Stimulated activated naive B cell treated with anti-CD40 and anti-IgM and Interleukin-4, amounts not matched to agents 10 μg/mL and 1 μg/mL and 100 μg/mL, for 72 hours (primary cell): ENCODE measurements at places on chromosomes 13 and 19.

GRCh38 chr13:93399212-93399611 is 172.6 kb downstream of the GPC6 start:
- H3K4me3 ChIP-seq, result no peak overlapping the region
- no peaks in the 10 kb centered on the region for H3K36me3 ChIP-seq
- no peaks in the 10 kb centered on the region for H3K27me3 ChIP-seq
- DNase-seq, result no peak
- no peak overlapping the region for H3K27ac ChIP-seq
- H3K4me1 ChIP-seq, result no peaks in the 10 kb centered on the region

DNA sequence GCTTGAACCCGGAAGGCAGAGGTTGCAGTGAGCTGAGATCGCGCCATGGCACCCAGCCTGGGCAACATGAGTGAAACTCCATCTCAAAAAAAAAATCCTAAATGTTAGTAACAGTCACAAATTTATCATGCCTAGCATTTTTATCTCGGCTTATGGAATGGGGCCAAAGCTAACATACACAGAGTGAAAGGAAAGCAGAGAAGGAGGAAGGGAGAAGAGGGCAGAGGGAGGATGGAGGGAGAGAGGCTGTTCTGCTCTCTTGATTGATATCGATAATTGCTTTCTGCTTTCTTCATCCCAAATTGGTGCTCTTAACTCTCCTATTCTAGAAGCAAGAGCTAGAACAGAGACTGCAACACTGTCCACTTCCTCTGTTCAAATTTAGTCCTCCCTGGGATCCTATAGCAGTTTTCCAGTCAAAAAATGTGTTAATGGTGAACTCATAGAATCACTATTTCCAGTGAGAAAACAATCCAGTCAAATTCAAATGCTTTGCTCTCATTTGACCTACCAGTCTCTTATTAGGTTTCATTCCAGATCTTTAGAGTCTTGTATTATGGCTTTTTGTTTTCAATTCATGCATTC is 15.8 kb upstream of the TUBGCP3 start:
- H3K4me1 ChIP-seq, result no peaks in the 10 kb centered on the region
- DNase-seq, result no peak
- H3K27me3 ChIP-seq, result peaks cover 12% of the 10 kb centered on the region
- H3K36me3 ChIP-seq, result no peaks in the 10 kb centered on the region
- no peak overlapping the region for H3K4me3 ChIP-seq

DNA sequence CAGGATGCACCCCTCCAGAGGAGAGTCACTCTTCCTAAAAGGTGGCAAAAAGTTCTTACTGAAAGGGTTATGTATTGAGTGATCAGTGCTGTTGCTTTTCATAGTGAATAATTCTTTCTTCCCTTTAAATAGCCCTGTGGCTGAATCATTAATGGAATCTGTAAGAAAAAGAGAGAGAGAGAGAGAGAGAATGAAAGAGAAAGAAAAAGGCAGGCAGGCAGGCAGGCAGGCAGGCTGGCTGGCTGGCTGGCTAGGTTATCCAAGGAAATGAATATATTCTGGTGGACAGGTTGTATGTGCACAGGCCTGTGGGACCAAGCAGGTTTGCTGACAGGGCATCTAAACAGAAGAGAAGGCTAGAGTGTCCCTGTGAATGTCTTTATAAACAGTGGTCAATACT is 100.5 kb downstream of the DLEU7 start:
- H3K27me3 ChIP-seq, result no peaks in the 10 kb centered on the region
- no peak for DNase-seq
- H3K36me3 ChIP-seq, result no peaks in the 10 kb centered on the region
- no peak overlapping the region for H3K27ac ChIP-seq

DNA sequence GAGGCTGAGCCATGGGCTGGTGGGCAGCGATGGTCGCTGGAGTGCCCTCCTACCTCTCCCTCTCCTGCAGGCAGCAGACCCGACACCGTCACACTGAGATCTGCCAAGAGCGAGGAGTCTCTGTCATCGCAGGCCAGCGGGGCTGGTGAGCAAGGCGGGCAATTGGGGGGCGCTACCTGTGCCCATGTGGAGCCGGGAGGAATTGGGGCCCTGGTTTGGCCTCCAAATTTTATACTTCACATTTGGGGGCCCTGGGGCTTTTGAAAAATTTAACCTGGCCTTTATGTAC is 9.9 kb downstream of the ARHGAP33 start:
- H3K27me3 ChIP-seq, result no peaks in the 10 kb centered on the region
- H3K4me3 ChIP-seq, result no peak overlapping the region
- no peaks in the 10 kb centered on the region for H3K36me3 ChIP-seq
- no peak overlapping the region for H3K27ac ChIP-seq
- H3K4me1 ChIP-seq, result peaks cover 4% of the 10 kb centered on the region
- no peak for DNase-seq

DNA sequence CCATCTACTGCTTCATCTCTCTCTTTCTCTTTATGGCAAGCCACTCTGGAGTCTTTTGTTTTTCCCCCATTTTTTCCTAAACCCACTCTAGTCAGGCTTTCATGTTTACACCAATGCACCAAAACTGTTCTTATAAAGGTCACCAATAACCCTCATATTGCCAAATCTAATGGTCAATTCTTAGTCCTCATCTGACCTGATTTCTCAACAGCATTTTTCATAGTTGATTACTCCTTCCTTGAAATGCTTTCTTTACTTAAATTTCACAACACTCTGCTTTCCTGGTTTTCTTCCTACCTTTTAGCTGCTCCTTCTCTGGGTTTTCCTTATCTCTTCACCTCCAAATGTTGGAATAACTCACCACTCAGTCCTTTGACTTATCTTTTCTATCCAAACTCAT is 47.9 kb downstream of the MICU2 start:
- no peaks in the 10 kb centered on the region for H3K27me3 ChIP-seq
- H3K27ac ChIP-seq, result no peak overlapping the region
- DNase-seq, result no peak
- peaks cover 28% of the 10 kb centered on the region for H3K4me1 ChIP-seq
- H3K4me3 ChIP-seq, result no peak overlapping the region

DNA sequence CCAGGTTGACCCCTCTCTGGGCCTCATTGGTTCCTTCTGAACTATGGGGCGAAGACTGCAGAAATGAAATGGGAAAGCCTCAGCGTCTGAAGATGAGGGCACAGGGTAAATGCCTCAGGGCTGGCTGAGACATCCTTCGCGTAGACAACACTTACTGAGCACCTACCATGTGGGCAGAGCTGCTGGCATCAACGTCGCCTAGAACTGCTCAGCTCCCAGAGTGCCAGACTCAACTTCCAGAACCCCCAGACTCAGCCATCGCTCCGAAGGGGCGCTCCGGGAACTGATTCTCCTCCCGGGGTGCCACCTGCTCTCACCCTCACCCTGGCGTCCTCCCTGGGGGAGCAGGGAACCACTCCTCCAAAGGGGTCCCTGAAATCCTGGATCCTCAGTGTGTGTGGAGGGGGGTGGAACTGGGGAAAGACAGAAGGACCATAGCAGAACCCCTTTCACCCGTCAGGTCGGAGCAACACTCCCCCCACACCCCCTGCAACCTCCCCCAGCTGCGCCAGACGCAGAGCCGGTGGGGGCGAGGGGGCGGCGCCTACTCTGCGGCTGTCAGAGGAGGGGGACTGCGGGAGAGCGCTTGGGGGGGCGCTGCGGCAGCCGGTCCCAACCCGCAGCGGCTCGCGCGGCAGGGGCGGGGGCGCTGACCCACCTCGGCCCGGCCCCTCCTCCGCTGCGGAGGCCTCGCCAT is 8.2 kb upstream of the NFIC start:
- H3K4me3 ChIP-seq, result peak overlapping the region; percentile 78
- peak overlapping the region; percentile 51 for H3K27ac ChIP-seq
- H3K36me3 ChIP-seq, result peaks cover 3% of the 10 kb centered on the region
- H3K4me1 ChIP-seq, result peaks cover 30% of the 10 kb centered on the region

- no peaks in the 10 kb centered on the region for H3K27me3 ChIP-seq
- peaks cover 7% of the 10 kb centered on the region for H3K4me1 ChIP-seq
- H3K4me3 ChIP-seq, result no peak overlapping the region
- no peak overlapping the region for H3K27ac ChIP-seq
- H3K36me3 ChIP-seq, result no peaks in the 10 kb centered on the region
These were observed 16.2 kb upstream of the KATNAL1 start for GRCh38 chr13:30323524-30323923.

- no peaks in the 10 kb centered on the region for H3K4me1 ChIP-seq
- DNase-seq, result no peak
These were observed 58.4 kb downstream of the SPRYD7 start for GRCh38 chr13:49877629-49878218.
